NCI-H2227 treated with DMSO at 0.1 percent for 48 hours (cell line): ENCODE measurements at places on chromosomes 3 and 15.

- no peak for DNase-seq
Measured at GRCh38 chr3:168964736-168965135, 698.8 kb downstream of the MECOM start.

DNA sequence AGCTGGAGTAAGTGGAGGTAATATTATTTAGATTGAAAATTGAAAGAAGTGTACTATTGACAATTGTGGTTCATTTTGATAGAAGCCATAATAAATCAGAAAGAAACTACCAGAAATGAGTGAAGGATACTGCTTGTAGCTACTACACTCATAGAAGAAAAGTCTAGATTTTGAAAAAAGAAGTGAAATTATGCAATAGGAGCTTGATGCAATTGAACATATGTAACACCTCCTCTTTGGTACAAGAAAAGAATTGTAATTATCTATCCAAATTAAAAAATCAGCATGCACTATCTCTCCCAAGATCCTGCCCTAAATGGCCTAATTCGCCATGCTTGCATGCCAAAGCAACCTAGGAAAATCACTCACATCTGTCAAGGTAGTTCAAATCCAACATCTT lies 51.1 kb upstream of the CD200R1L start:
- DNase-seq, result no peak

- no peak for DNase-seq
Measured at GRCh38 chr15:62502451-62502850, 337.4 kb upstream of the C2CD4B start.

DNA sequence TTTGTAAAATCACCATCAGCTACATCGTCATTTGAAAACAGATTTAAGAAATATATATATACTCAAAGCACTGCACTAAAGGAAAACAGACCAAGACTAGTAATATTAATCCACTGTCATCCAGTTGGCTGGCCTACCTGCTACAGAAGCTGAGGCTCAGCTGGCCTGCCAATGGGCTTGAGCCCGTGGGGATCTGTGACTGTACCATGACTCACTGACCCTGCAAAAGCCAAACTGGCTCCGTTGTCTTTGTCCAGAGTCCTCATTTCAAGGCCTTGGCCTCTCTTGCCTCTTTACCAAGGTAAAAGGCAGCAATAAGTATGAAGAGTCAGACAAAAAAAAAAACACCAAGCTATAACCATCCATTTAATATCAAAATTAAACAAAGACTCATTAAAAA lies 463.5 kb upstream of the RASGRP1 start:
- DNase-seq, result no peak

- no peak for DNase-seq
Measured at GRCh38 chr3:109339197-109339596, 1.9 kb upstream of the DPPA4 start.

DNA sequence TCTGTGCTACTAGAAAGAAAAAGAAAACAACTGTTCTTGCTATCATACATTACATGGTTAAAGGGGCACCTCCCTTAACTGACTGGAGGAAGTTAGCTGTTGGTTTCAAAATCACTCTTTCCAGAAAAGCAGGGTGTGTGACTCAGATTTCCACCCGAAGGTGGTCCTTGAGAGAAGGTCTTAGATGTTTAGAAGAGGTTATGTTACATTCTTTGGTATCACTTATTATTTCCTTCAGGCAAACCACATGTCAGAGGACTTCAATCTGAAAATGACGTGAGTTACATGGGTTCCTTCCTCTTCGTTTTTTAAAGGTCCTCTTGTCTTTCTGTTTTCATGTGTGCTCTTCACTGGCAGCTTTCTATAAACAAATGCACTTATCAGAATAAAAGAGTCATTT lies 307.9 kb upstream of the CBLB start:
- no peak for DNase-seq

DNA sequence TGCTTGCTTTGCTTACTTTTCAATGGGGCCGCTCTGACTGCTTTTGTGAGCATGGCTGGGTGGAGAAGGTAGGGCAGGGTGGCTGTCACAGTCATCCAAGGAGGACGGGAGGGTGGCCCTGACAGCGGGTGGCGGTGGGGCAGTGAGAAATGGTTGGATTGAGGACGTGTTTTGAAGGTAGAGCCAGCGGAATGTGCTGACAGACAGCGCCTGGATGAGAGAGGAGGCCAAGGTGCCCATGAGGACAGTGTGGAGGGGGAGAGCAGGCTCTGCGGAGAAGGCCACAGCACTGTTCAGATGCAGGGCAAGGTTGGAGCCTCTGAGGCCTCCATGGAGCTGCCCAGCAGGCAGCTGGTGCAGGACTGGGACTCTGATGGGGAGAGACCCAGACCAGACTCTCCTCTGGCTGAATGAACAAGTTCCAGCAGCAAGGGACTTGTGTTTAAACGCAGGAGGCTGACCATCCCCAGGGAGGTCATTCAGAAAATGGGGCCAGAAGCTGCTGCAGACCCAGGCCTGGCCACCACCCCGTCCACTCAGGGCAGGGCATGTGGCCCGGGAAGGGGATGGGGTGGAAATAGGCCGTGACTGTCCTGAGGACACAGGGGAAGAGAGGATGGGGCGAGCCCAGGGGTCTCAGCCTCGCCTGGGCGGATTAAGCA lies 120.3 kb upstream of the PRR20G start:
- DNase-seq, result no peak

DNA sequence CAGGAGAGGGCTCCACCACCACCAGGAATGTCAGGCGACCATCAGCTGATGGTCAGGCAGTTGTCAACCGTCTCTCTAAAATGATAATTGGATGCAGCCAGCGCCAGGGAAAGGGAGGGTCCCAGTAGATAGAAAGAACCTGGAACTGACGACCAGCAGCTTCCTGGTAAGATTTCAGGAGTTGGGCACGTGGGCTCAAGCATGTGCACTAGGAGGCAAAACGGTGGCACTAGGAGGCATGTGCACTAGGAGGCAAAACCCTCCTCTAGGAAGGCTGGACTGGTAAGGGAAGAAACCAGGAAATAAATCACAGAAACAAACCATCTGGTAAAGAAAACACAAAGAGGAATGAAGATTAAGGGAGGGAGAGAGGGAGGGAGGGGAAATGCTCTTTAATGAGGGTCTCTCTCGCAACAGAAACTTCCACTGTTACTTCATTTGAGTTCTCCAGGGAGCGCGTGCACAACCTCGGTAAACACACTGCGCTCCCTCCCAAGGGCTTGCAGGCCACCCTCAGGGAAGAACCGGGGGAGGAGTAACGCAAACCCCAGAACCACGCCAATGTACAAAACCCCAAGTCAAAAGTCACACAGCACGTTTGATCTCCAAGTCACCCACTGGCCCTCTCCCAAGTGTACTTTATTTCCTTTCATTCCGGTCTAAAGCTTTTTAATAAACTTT lies 116.7 kb downstream of the XXYLT1 start:
- DNase-seq, result no peak

DNA sequence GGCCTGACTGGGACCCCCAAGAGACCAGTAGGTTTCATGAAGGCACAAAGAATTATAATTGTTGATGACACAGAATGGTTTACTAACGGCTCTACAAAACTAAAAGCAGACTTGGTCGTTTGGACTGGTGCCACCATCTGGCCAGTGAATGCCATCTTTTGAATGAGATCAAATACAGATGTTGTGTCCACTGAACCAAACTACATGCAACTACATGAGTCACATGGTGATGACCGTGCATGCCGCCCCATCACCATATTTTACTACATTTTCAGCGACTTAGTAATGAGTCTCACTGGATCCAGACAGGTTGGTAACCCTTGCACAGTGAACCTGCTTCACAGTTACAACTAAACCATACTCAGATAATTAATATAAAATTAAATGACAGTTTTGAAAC lies 803.3 kb downstream of the DIPK2A start:
- DNase-seq, result no peak

DNA sequence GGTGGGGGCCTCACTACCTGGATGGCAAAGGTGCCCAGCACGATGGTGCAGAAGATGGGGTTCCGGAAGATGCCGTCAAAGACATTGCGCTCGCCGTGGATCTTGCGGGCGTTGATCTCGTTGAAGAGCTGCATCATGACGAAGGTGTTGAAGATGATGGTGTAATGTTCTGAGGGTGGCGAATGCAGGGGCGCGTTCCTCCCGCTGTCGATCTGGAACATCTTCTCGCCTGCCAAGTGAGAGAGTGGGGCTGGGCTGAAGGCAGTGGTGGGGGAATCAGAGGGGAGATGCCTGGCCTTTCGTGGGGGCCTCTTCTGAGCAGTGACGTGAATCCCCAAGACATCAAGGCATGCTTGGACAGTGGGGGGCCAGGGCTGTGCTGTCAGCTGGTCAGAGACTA lies 19.6 kb upstream of the SEC13 start:
- DNase-seq, result no peak

DNA sequence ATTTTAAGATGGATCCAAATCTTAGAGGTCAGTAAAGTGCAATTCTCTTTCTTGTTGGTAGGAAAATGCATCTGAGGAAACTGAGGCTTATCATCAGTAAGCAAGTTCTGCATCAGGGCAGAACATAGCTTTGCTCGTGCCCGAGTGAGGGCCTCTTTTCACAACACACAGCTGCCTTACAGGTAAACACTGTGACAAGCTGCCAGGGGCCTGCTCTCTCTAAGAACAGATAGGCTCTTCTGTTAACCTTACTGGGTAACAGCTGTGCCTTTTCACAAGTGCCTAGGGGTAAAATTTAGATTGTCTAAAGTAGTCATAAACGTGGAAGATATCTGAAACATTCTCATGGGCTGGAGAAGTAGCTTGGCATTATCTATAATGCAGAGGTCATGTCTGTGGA lies 118.1 kb downstream of the C3orf38 start:
- DNase-seq, result no peak

- DNase-seq, result no peak
Measured at GRCh38 chr15:69703532-69704187, 251.0 kb downstream of the RPLP1 start.

- no peak for DNase-seq
Measured at GRCh38 chr15:56038707-56039106, 45.3 kb upstream of the NEDD4 start.

GRCh38 chr3:59425942-59426341 lies 376.1 kb upstream of the CFAP20DC start:
- no peak for DNase-seq

DNA sequence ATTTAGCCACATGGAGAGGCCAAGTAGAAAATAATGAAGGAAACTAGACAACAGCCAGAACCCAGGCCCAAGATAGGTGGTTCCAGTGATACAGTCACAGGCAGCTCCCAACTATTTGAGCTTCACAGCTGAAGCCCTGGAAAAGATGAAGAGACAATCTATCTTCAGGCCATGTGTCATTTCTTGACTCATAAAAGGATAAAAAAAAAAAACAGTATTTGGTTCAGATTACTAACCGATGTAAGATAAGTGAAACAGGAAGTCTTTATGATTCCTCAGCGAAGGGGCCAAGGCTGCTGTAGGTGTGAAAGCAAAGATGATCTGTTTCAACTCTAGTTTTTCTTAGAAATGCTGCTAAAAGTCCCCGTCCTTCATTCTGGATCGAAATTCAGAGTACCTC lies 394.6 kb downstream of the ZNF385D start:
- no peak for DNase-seq

GRCh38 chr3:151819910-151820309 lies 6.0 kb downstream of the AADAC start:
- DNase-seq, result no peak

DNA sequence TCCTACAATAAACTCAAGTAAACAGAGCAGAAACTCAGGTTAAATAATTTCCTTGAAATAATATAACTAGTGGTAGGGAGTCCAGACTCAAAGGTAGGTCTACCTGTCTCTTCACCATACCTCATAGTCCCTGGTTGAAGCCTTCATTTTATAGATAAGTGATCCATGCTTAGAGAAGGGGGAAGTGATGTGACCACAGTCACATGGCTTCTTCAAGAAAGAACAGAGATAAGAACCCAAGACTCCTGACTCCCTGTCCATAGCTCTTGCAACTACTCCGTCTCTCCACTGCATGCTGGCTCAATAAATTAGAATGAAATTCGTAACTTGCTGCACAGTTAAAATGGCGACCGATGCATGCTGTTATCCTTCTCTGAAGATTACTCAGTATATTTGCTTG lies 11.0 kb upstream of the C15orf61 start:
- DNase-seq, result no peak

- no peak for DNase-seq
Measured at GRCh38 chr3:155232605-155233004, 60.9 kb downstream of the STRIT1 start.

DNA sequence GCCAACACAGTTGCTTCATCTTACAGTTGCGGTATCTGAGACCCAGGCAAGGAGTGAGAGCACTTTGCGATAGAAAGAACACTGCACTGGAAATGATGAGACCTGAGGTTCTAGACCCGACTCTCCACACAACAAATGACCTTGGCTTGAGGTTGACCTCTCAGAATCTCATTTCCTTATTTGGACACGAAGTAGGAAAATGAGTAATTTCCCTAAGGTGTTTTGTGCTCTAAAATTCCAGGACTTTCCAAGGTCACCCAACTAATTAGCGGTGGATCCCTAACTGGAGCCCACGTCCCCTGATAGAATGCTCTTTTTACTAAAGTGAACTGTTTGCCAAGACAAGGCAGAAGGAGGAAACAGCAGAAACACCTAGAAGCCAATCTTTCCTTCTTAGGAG lies 26.7 kb upstream of the FBN1 start:
- DNase-seq, result no peak

DNA sequence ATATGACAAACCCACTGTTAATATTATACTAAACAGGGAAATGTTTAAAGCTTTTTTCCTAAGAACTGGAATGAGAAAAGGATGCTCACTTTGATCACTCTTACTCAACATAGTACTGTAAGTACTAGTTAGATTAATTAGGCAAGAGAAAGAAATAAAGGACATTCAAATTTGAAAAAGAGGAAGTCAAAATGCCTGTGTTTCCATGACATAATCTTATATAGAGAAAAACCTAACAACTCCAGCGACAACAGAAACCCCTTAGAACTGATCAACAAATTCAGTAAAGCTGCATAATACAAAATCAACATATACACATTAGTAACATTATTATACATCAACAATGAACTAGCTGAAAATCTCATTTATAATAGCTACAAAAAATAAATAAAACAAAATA lies 200.6 kb upstream of the ROBO1 start:
- no peak for DNase-seq

GRCh38 chr3:26236531-26236930 lies 386.0 kb upstream of the LRRC3B start:
- DNase-seq, result no peak

DNA sequence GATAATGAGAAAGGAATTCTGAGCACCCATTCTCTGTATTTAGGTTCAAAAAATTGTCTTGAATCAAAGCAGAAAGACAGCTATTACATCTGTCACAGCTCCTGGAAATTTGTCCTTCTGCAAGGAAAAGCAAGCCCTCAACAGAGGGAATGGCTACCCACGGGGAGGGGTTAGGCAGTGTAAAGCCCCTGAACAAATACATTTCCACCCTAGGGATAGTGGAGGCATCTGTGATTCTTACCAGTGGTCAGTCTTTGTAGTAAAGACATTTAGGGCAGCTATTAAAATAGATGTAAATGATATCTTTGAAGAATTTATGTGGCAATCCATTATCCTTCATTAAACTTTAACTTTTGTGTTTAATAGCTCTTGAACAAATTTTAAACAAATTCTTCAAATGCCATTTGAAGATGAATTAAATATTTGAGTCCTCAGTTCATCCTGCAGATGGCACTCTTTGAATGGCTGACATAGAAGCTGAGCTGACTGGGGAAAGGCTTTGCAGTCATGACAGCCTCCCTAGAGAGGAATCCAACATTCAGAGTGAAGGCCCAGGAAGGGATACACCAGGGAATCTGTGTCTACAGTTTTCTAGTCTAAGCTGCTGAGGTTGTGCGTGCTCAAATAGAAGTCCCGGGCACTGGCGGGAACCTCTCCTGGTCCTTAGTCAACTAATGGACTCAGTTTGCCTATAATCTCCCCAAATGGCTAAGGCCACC lies 359.7 kb upstream of the ROPN1 start:
- no peak for DNase-seq

GRCh38 chr3:50573566-50574443 lies 4.5 kb downstream of the HEMK1 start:
- DNase-seq, result no peak
